Activated CD8-positive, alpha-beta memory T cell treated with anti-CD3 and anti-CD28 coated beads for 1 hour (primary cell): ENCODE measurements at places on chromosomes 11 and 22.

- DNase-seq, result no peak
Measured at GRCh38 chr22:30224161-30224857, 22.2 kb downstream of the LIF start.

DNA sequence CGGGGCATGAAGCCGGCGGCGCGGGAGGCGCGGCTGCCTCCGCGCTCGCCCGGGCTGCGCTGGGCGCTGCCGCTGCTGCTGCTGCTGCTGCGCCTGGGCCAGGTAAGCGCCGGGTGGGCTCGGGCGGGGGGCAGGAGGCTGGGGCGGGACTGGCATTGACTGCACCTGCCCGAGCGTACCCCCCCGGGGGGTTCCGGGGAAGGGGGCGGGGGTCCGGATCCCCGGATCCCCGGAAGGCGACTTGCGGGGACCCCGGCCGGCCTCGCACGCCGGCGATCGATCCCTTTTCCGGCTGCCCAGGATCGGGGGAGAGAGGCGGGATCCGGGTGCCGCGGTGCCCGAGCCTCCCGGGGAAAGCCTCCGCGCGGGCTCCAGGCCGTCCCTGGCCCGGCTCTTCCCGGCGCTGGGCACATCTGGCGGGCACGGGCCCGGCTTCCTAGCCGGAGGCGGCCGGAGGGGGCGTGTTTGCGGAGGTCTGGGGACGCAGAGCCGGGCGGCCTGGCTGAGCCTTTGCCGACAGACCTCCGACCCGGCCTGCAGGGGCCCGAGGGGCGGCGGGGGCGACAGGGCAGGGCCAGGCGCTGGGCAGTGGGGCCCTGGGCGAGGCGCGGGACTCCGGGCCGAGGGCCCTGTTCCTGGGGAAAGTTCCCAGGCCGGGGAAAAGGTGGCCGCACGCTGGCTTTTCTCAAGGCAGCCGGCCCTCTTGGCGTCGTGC lies 705 bp downstream of the PTPRJ start:
- no peak for DNase-seq

GRCh38 chr11:41775296-41775695 lies 315.8 kb upstream of the LRRC4C start:
- DNase-seq, result no peak

DNA sequence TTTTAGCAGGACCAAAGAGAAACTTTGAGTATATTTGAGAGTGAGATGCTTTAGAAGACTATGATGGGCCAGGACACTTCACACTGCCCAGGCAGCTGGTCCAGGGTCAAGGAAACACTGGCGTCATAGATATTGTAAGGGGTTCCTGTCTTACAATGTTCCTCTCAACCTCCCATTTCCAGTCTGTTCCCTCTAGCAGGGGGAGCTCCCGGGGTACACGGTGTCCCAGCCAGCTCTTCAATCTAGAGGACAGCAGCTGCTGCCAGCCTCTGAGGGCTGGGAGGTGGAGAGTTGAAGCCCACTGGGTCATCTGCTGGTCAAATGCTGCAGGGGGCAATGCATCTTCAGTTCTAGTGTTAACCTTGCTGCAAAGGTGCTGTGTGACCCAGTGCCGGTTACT lies 40.7 kb upstream of the TIMP3 start:
- DNase-seq, result no peak

GRCh38 chr22:27580311-27580897 lies 221.2 kb downstream of the MN1 start:
- no peak for DNase-seq

DNA sequence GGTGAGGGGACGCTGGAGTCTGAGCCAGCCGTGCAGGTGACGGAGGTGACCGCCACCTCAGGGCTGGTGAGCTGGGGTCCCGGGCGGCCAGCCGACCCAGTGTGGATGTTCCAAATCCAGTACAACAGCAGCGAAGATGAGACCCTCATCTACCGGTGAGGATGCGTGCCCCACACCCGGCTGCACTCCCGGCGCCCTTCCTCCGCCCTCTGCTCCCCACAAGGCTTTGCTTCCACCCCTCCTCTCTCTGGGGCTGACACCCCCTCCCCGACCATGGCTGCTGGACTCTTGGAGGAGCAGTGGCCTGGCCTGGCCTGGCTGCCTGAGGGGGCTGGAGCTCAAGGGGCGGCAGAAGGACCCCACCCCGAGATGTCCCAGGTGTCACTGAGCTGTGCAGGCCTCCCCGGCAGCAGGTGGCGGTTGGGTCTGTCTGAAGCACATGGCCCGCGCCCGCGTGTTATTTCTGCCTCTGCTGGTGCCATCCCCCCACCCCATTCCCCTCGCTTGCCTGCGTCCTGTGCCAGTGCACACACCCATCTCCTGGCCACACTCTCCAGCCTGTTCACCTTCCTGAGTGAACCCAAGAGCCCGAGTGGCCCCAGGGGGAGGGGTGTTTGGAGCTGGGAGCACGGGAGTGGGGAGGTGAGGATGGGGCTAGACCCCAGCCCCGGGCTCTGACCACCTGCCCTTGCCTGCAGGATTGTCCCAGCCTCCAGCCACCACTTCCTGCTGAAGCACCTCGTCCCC lies 2.2 kb downstream of the LRFN4 start:
- no peak for DNase-seq

DNA sequence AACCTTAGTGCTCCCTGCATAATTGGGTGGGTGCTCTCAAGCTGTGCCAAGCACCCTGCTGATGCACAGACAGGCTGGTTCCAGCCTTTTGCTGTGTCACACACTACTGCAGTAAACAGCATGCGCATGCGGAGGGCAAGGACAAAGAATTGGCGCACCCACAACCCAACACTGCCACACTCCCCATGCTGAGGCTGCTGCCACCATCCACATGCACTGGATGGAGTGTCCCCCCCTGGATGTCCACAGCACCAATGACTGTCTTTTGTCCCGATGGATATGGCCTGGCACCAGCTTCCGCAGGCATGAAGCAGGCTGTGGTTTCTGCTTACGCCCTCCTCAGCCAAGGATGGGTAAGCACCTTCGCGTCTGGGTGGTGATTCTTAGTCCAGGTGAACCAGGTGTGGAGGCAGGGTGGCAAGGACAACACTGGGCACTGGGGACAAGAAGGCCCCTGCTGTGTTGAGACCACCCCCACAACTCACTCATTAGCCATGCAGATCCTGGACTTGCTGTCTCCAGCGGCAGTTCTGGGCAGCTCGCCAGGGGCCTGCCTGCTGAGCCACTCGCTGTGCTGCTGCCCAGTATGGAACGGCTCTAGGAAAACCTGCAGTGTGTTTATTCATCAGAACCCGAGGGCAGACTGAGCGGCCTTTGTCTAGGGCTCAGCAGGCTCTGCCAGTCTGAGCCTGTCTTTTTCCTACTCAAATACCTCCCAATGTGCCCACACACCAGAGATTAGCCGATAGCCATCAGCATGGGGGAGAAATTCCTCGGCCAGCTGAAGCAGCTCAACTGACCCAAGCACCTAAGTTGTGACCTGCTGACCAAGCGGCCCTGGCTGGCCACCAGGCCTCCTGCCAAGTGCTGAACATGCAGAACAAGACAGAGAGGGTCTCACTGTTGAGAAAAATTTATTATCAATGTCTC lies 8.2 kb upstream of the NAP1L4 start:
- DNase-seq, result no peak

DNA sequence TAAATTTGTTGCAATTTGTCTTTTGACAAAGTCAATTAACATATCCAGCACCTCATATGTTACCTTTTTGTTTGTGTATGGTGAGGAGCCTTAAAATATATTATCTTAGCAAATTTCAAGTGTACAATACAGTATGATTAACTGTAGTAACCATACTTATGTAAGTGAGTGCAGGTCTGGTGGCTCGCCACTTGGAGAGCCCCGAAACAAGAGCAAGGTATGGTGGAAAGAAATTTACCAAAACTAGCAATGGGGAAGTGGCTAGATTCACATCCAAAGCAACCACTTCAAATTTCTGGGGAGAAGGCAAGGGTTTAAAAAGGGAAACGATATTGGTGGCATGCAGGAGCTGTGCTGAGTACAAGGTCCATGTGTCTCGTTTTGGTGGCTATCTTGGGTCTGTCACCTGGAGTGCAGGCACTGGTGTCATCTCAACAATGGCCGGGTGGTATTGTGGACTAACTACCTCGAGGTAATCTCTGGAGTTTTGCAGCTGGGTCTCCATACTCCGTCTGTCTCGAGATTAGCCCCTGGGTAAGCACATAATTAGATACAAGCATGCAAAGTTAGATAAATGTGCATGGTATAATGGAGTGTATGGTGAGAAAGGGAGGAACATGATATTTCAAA lies 8.2 kb upstream of the FNBP4 start:
- no peak for DNase-seq

- no peak for DNase-seq
Measured at GRCh38 chr11:134644476-134645456, 232.7 kb upstream of the B3GAT1 start.

DNA sequence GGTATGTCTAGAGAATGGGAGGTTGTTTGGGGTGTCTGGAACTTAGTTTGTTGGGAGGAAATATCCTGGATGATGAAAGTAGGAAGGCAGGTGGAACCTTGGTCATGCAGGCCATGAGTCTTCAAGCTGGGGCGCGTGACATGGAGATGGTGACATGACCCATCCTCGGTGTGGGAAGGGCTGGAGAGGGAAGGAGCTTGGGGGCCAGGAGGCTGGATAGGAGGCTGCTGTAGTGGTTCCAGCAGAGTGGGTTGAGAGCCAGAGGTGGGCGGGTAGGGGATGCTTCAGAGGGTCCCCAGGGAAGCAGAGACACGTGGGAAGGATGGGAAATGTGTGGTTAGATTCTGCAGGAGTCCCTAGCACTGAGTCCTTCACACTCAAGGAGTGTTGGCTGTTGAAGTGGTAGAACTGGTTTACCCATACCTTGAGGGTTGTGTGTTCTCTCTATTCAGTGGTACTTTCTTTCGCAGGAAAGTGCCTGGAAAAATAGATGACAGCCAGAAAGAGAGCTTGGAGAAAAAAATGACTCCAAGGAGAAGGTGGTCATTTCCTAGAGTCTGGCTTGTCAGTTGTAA lies 56.8 kb downstream of the LDLRAD3 start:
- no peak for DNase-seq

- DNase-seq, result no peak
Measured at GRCh38 chr11:66339162-66339675, 3.0 kb upstream of the RIN1 start.

DNA sequence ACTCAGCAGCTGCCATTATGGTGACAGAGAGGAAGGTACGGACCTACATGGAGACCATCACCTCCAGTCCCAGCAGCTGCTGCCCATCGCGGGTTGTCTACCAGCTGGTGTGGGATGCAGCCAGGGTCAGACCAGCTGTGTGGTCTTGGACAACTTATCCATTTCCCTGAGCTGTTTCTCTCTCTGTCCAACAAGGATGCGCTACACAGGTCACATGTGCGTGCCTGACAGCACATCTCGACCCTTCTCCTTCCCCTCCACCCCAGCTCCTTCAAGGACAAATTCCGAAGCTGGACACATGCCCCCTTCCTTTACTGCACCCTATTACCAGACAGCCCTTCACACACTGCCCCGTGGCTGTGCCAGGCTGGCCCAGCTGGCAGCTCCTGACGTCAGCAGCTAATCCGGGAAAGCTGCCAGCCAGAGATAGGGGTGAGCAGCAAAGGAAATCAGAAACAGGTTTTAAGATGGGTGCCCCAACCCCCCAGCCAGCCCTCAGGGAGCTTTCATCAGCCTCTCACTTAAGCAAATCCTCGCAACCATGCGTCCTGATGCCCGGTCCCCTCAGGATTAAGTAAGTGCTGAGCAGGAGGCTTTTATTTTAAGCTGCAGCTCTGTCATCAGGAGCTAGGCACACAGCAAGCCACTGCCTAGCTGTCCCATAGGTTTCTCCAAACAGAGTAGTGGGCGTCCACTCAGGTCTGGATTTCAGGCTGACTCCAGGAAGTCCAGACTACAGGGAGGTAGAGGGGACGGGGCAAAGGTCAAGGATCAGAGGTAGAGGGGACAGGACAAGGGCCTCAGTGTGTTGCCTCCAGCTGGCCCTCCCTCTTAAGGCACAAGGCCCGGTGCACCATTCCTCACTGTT lies 20.3 kb downstream of the TEF start:
- DNase-seq, result no peak

DNA sequence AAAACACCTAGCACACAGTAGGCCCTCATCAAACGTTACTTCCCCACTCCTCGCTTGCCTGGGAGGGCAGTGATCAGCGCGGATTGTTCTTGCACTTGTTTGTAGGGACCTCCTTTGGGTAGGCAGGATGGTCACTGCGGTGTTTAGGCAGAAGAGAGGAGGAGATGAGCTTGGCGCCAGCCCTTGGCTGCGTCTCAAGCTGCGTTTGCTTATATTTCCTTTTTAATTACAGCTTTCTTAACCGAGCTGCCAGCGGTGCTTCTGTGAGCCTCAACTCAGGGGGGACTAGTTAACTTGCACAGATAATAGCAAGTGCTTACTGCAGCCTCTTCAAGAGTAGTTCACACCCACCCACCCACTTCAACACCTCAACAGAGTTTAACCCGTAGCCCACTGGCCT lies 15.1 kb downstream of the IFT27 start:
- no peak for DNase-seq

- DNase-seq, result no peak
Measured at GRCh38 chr11:124640666-124641065, 18.0 kb downstream of the TBRG1 start.

DNA sequence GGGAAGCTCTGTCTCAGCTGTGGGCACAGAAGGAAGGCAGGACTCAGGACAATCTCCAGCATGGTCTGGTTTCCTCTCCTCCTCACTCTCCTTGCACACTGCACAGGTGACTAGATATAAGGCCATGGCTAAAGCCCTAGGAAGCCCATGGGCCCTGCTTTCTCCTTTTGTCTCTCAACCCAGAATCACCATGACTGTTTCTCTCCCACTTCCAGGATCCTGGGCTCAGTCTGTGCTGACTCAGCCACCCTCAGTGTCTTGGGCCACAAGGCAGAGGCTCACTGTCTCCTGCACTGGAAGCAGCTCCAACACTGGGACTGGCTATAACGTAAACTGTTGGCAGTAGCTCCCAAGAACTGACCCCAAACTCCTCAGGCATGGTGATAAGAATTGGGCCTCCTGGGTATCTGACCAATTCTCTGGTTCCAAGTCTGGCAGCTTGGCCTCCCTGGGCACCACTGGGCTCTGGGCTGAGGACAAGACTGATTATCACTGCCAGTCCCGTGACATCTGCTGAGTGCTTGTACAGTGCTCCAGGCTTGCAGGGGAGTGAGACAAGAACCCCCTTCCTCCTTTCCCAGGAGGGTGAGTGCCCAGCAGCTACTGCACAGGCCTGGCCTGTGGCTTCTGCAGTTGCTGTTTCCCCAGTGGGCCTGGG lies 104.0 kb upstream of the TOP3B start:
- DNase-seq, result no peak

GRCh38 chr11:71222318-71223080 lies 29.9 kb downstream of the SHANK2 start:
- no peak for DNase-seq

- no peak for DNase-seq
Measured at GRCh38 chr11:13480198-13480597, 15.6 kb downstream of the PTH start.

GRCh38 chr22:44351685-44352377 lies 39.1 kb upstream of the SHISAL1 start:
- DNase-seq, result no peak

- DNase-seq, result no peak
Measured at GRCh38 chr22:48961705-48962104, 866.0 kb downstream of the BRD1 start.
